ENCODE measurements at places on chromosomes 16 and 17.

DNA sequence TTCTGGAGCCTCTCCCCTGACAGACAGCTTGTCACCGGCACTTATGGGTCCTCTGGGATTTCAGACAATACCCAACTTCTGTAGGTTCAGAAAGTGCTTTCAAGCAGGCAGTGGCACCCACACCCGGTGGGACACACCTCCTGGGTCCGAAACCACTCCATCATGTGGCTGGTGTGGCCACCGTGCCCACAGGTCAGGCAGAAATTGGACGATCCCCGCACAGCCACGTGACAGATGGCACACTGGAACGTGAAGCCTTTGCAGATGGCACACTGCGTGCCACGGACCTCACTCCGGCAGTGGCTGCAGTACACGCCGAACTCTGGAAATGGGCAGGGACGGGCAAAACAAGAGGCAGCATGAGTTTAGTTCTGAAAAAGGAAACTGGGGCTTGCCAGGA lies 99.5 kb upstream of the FA2H start:
- peaks cover 2% of the 10 kb centered on the region for H3K4me1 ChIP-seq
- H3K4me3 ChIP-seq, result no peak overlapping the region
- peaks cover 37% of the 10 kb centered on the region for H3K36me3 ChIP-seq
- H3K27ac ChIP-seq, result no peak overlapping the region
- H3K27me3 ChIP-seq, result no peaks in the 10 kb centered on the region
- no peak for DNase-seq

GRCh38 chr17:27905447-27906225 lies 12.5 kb upstream of the LYRM9 start:
- no peaks in the 10 kb centered on the region for H3K36me3 ChIP-seq
- no peak overlapping the region for H3K4me3 ChIP-seq
- no peaks in the 10 kb centered on the region for H3K27me3 ChIP-seq
- H3K4me1 ChIP-seq, result no peaks in the 10 kb centered on the region

GRCh38 chr16:46713634-46714033 lies 24.2 kb downstream of the ORC6 start:
- H3K4me3 ChIP-seq, result no peak overlapping the region
- DNase-seq, result no peak
- no peaks in the 10 kb centered on the region for H3K36me3 ChIP-seq
- no peaks in the 10 kb centered on the region for H3K4me1 ChIP-seq
- no peaks in the 10 kb centered on the region for H3K27me3 ChIP-seq

DNA sequence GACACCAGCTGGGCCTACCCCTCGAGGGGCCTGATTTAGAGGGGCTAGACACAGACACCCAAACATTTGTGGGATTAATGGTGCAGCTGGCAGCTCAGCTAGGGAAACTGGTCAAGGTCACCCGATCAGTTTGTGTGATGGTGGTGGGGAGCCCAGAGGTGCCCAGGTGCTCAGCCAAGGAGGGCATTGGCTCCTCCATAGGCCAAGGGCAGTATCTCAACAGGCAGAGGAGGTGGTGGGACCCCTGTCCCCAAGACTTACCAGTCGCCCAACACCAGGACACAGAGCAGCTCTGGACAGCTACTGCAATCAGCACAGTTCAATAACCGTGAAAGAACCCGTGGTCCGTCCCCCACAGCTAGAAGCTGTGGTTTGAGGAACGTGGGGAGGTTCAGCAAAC lies 120.9 kb downstream of the C16orf78 start:
- no peaks in the 10 kb centered on the region for H3K4me1 ChIP-seq
- no peaks in the 10 kb centered on the region for H3K27me3 ChIP-seq
- no peak for DNase-seq
- peaks cover 8% of the 10 kb centered on the region for H3K36me3 ChIP-seq
- H3K27ac ChIP-seq, result no peak overlapping the region
- no peak overlapping the region for H3K4me3 ChIP-seq

- DNase-seq, result peak; percentile 39
- no peaks in the 10 kb centered on the region for H3K36me3 ChIP-seq
- H3K4me1 ChIP-seq, result no peaks in the 10 kb centered on the region
Observed at GRCh38 chr16:15650698-15651171, 690 bp downstream of the NDE1 start.

DNA sequence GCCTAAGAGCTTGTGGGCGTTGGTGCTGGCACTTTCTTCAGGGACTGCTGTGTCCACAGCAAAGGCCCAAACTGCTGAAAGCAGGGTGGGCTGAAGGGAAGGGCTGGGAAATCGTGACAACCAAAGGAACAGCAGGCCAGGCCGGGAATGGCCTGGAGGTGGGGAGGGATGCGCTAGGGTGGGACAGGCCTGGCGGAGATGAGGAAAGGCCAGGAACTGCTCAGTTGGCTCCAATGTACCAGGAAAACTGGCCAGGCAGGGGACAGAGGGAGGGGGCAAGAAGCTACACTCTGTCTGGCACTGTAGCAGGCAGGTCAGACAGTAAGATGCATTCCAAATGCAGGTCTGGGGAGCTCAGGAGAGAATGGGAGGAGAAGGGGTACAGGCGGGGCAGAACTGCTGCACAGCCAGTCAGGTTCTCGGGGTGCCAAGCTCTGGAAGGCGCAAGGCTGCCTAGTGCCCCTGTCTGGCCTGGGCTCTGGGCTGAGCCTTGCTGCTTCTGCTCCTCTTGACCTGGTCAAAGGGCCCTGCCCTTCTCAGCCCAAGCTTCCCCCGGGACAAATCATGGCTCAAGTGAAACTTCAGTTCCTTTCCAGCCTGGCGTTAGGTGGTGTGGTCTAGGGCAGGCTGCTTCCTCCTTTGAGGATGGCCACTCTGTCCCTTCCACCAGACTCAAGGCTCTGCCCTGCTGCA lies 7.3 kb downstream of the PNMT start:
- DNase-seq, result no peak
- H3K4me3 ChIP-seq, result no peak overlapping the region
- H3K36me3 ChIP-seq, result peaks cover 6% of the 10 kb centered on the region
- no peak overlapping the region for H3K27ac ChIP-seq
- no peaks in the 10 kb centered on the region for H3K4me1 ChIP-seq

GRCh38 chr16:84397090-84397489 lies 28.8 kb downstream of the ATP2C2 start:
- H3K4me1 ChIP-seq, result no peaks in the 10 kb centered on the region
- no peak for DNase-seq
- H3K27ac ChIP-seq, result no peak overlapping the region
- H3K36me3 ChIP-seq, result no peaks in the 10 kb centered on the region

DNA sequence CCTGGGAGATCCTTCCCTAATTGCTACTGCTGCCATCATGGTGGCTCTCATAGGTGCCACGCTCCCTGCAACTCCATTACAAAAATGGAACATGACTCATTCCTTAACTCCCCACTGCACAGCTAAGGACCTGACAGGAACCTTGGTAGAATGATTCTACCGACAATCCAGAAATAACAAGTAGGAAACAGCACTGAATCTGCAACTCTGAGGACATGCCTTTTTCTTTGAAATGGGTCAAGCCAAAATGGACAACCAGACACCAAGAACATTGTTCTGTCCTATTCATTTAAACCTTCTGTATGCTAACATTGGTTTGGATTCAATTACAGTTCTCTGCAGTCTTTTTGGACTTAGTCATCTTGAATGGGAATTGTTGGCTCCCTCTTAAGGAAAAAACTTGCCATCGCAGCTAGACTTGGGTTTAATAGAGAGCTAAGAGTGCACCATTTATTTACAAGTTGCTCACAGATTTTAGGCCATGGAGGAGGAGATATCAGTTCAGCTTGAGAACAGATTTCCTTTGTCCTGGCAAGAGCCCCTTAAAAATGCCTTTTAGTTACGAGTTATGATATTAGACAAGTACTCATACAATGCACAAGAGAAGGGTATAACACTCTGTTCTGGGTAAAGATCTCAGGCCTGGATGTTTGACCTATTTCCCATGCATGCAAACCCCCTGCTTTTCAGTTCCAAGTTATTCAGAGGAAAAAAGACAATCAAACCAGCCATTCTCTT lies 20.9 kb upstream of the NSRP1 start:
- H3K4me1 ChIP-seq, result no peaks in the 10 kb centered on the region
- H3K27ac ChIP-seq, result no peak overlapping the region
- DNase-seq, result peak; percentile 41
- no peaks in the 10 kb centered on the region for H3K27me3 ChIP-seq

DNA sequence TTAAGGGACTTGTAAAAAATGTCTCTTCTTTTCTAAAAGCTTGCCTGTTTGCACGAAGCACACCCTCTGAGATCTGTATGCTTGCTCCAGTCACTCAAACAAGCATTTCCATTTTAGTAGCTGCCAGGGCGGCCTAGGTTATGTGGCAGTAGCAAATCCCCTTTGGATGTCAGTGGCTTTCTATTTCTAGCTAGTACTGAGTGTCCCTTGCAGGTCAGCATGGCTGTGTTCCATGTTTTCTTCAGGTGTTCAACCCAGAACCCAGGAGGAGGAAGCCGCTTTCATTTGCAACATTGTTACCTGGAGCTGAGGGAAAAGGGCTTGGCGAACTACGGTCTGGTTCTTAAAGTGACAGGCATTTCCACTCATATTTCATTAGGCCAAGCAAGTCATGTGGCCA lies 36.4 kb downstream of the FOXL1 start:
- no peak overlapping the region for H3K27ac ChIP-seq
- no peak for DNase-seq

- H3K27me3 ChIP-seq, result no peaks in the 10 kb centered on the region
- H3K27ac ChIP-seq, result no peak overlapping the region
- DNase-seq, result no peak
- H3K36me3 ChIP-seq, result peaks cover 32% of the 10 kb centered on the region
Observed at GRCh38 chr17:61926826-61927207, 965 bp downstream of the INTS2 start.

DNA sequence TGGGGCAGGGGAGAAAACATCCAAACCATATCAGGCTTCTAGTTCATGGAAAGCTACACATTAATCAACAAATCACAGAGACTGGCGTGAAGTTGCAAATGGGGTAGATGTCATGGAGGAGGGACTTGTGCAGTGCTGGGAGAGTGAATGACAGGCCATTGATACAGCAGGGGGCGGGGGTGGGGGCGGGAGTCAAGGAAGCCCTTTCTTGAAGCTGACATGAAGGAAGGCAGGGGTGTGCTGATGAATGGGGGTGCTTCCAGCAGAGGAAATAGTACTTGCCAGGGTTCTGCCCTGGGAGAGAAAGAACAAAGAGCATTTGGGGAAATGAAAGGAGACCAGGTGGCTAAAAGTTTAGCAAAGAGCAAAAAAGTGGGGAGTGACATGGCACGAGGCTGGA lies 269.9 kb downstream of the SHISA9 start:
- H3K27ac ChIP-seq, result no peak overlapping the region
- no peaks in the 10 kb centered on the region for H3K27me3 ChIP-seq
- peaks cover 14% of the 10 kb centered on the region for H3K4me1 ChIP-seq
- H3K4me3 ChIP-seq, result peak overlapping the region; percentile 20

DNA sequence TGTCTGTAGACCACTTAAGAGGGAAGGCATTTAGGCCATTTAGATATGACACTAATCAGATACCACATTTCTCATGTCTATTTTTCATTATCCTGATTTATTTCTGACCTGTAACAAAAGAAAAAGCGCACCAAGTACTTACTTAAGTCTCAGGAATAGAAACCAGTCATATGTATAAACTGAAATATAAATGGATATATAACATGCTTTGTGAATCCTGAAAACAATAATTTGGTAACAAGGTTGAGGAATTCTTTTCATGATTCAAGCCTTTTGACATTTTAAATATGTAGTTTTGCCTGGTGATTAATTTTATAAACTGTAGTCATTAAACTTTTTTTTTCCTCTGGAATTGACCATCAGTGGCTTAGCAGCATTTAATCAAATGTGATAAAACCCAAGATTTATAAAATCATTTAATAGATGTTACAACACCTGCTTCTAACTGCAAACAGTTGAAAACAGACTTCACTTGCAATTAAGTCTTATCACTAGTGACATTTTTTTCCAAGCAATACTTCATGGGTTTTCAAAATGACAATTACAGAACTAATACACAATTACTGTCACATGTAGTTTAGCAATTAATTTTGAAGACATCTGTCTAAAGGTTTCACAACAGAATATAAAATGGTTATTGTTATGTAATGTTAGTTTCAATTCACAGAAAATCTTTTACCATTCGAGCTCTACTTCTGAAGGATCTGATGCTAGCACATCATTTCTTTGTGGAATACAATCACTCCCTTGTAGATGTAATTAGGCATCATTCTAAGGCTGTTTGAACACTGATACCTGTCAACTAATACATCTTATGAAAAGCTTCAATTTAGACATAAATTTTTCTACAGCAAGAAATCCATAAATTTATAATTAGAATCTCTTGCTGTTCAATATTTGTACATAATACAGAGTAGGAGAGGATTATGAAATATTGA lies 110.3 kb downstream of the TOX3 start:
- no peak overlapping the region for H3K4me3 ChIP-seq
- H3K4me1 ChIP-seq, result peaks cover 4% of the 10 kb centered on the region
- no peaks in the 10 kb centered on the region for H3K27me3 ChIP-seq
- no peak overlapping the region for H3K27ac ChIP-seq

GRCh38 chr16:2853531-2854073 lies 4.4 kb downstream of the PRSS22 start:
- H3K4me1 ChIP-seq, result no peaks in the 10 kb centered on the region
- no peak overlapping the region for H3K4me3 ChIP-seq
- H3K36me3 ChIP-seq, result no peaks in the 10 kb centered on the region
- DNase-seq, result no peak
- no peak overlapping the region for H3K27ac ChIP-seq

DNA sequence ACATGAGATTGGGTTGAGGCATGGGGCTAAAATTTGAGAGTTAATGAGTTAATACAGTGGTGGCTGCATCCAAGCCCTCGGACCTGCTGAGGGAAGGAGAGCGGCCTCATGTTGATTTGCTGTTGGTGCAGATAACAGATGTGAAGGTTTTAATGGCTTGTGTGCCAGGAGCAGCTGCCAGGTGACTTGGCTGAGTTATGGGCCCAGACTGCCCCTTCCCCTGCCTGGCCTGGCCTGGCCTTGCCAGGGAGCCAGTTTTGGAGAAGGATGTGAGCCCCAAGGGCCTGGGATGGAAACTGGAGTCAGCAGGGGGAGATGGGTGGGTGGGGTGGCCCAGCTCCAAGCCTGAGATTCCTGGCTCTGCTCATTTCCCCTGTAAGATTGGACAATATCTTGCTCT lies 230.1 kb downstream of the CBLN1 start:
- H3K27ac ChIP-seq, result no peak overlapping the region
- H3K4me1 ChIP-seq, result peaks cover 6% of the 10 kb centered on the region
- no peak overlapping the region for H3K4me3 ChIP-seq

GRCh38 chr16:89192956-89193575 lies 7.3 kb downstream of the SLC22A31 start:
- no peak overlapping the region for H3K27ac ChIP-seq
- peak overlapping the region; percentile 48 for H3K4me3 ChIP-seq
- H3K27me3 ChIP-seq, result no peaks in the 10 kb centered on the region
- H3K4me1 ChIP-seq, result no peaks in the 10 kb centered on the region
- DNase-seq, result peak; percentile 96
- no peaks in the 10 kb centered on the region for H3K36me3 ChIP-seq

GRCh38 chr16:83402160-83402814 lies 405.5 kb upstream of the HSBP1 start:
- DNase-seq, result no peak
- H3K4me1 ChIP-seq, result no peaks in the 10 kb centered on the region
- no peaks in the 10 kb centered on the region for H3K27me3 ChIP-seq
- H3K36me3 ChIP-seq, result no peaks in the 10 kb centered on the region
- H3K27ac ChIP-seq, result no peak overlapping the region
- no peak overlapping the region for H3K4me3 ChIP-seq

GRCh38 chr16:11345040-11345862 lies at the start of gene RMI2:
TSS of gene RMI2 (plus strand) at chr16:11345459. CDS start at chr16:11345472, 13 bp downstream.
- peak within 1 kb of the TSS; percentile 90 for H3K4me3 ChIP-seq
- H3K27ac ChIP-seq, result no peak within 1 kb of the TSS
- H3K4me1 ChIP-seq, result peaks cover 10% of the 10 kb centered on the region
- H3K27me3 ChIP-seq, result no peaks in the 10 kb centered on the region

Data from H9 (cell line).